ENCODE measurements at places on chromosomes 1 and 21. TPM values are rescaled to one million over a fixed set of nuclear protein-coding genes. Genes with fewer than 3 reads are reported as not detected.

CEP104 gene
- total RNA-seq = 21.4 TPM

TFB2M gene
- total RNA-seq = 18.9 TPM

PTCH2 gene
- 0.18 TPM for total RNA-seq

POLR3C gene
- total RNA-seq = 25.0 TPM

ADGRB2 gene
- total RNA-seq = 1.7 TPM

ELAPOR1 gene
- not detected for total RNA-seq

DNA sequence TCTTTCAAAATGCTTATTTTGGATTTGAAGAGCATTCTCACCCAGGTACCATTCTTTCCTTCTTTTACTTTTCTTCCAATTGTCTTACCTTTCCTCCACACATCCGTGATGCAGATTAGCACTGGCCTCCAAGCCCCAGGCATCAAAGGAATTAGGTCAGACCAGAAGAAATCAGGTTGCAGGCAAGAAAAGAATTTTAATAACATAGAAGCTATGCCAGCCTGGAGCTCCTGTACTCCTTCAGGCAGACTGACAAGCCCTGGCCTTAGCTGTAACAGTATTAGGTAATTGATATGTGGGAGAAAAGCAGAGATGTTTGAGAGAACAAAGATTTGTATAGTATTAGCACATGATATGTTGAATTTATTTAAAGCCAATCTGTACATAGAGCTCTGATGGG, 390.4 kb upstream of the ADGRL2 start:
- no peak overlapping the region for H3K4me3 ChIP-seq
- no peaks in the 10 kb centered on the region for H3K27me3 ChIP-seq
- no peak overlapping the region for H3K27ac ChIP-seq
- no peak for DNase-seq
- peaks cover 4% of the 10 kb centered on the region for H3K4me1 ChIP-seq

- H3K36me3 ChIP-seq = no peaks in the 10 kb centered on the region
- no peaks in the 10 kb centered on the region for H3K4me1 ChIP-seq
- H3K27me3 ChIP-seq = no peaks in the 10 kb centered on the region
- H3K27ac ChIP-seq = no peak overlapping the region
- no peak overlapping the region for H3K4me3 ChIP-seq
Measured at GRCh38 chr1:157249326-157249725, 111.1 kb upstream of the ETV3 start.

- no peak overlapping the region for H3K4me3 ChIP-seq
- H3K36me3 ChIP-seq = no peaks in the 10 kb centered on the region
- peaks cover 9% of the 10 kb centered on the region for H3K27me3 ChIP-seq
- no peak for DNase-seq
- no peaks in the 10 kb centered on the region for H3K4me1 ChIP-seq
Measured at GRCh38 chr1:46455951-46456350, 33.7 kb upstream of the DMBX1 start.

DNA sequence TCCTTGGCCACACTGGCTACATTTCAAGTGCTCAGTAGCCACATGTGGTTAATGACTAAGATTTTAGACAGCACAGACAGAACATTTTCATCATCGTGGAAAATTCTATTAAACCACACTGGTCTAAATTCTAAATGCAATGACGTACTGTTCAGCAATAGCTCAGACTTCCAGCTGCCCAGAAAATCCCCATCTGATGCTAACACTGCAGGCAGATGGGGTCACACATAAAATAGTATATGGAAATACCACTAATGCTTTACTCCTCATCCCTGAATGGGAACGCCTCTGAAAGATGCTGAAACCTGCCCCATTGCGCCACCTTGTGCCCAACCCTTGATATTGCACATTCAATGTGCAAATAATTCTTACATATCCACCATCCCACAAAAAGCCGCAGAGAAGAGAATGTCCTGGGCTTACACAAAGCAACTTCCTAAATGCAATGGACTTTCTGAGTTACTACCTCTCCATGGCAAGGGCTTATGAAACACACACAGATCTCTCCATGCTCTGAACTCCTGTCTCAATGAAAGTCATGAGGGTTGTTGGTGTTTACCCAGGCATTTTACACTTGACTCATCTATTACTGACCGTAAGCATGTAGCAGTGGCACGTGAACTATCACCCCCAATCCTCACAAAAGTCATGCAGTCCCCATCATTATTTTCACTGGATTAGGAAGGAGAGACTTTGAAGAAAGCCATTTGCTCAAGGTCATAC, 20.3 kb upstream of the SLC5A9 start:
- H3K27me3 ChIP-seq = no peaks in the 10 kb centered on the region
- no peaks in the 10 kb centered on the region for H3K36me3 ChIP-seq
- H3K4me1 ChIP-seq = no peaks in the 10 kb centered on the region
- peak; percentile 11 for DNase-seq
- no peak overlapping the region for H3K4me3 ChIP-seq

GRCh38 chr1:231040019-231040799, at the start of gene FAM89A:
Gene FAM89A, minus strand, starts transcription at chr1:231040254. Its CDS starts 43 bp downstream, at chr1:231040211.
- no peaks in the 10 kb centered on the region for H3K36me3 ChIP-seq
- peak within 1 kb of the TSS; percentile 69 for H3K27ac ChIP-seq
- peaks cover 12% of the 10 kb centered on the region for H3K27me3 ChIP-seq
- DNase-seq = no peak
- H3K4me1 ChIP-seq = peaks cover 8% of the 10 kb centered on the region
- H3K4me3 ChIP-seq = peak within 1 kb of the TSS; percentile 53

DNA sequence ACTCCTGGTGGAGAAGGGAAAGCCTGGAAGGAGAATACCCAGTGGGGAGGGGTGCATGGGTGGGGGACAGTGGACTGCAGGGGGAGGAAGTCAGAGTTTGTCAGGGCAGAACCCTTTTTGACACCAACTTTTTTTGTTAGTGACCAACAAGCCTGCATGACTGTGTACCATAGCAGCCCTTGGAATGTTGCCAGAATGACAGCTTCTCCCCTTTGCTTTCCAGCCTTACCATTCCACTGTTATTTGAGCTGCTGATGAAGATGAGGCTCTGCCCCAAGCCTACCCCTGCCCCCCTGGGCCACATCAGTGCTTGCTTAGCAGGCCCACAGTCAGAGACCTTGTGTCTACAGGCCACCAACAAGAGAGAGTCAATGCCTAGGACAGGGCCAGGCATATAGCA, 341.2 kb downstream of the HHAT start:
- no peak overlapping the region for H3K27ac ChIP-seq
- no peaks in the 10 kb centered on the region for H3K36me3 ChIP-seq
- no peak for DNase-seq
- no peak overlapping the region for H3K4me3 ChIP-seq
- no peaks in the 10 kb centered on the region for H3K4me1 ChIP-seq

DNA sequence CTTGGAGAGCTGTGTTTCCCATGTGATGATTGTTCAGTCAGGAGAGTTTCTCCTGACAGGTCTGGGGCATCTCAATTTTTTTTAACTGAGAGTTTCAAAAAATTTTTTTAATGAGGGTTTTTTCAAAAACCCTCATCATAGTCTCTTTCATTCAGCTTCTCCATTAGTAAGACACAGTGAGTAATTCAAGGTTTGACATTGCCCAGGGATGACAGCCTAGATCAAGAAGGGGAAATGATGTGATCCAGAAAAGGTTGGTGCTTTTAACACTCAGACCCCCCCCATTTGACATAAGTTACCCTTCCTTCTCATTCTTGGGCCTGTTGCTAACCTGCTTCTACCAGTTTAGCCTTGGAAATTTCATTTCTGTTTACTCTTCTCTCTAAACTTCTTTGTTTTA, 189.4 kb upstream of the HOOK1 start:
- no peaks in the 10 kb centered on the region for H3K27me3 ChIP-seq
- no peaks in the 10 kb centered on the region for H3K36me3 ChIP-seq
- no peak for DNase-seq
- no peak overlapping the region for H3K27ac ChIP-seq

GRCh38 chr1:93440706-93441105, 7.2 kb upstream of the FNBP1L start:
- no peaks in the 10 kb centered on the region for H3K36me3 ChIP-seq
- H3K27me3 ChIP-seq = no peaks in the 10 kb centered on the region
- no peaks in the 10 kb centered on the region for H3K4me1 ChIP-seq
- H3K27ac ChIP-seq = no peak overlapping the region

- H3K4me1 ChIP-seq = no peaks in the 10 kb centered on the region
- H3K27ac ChIP-seq = no peak overlapping the region
- no peak overlapping the region for H3K4me3 ChIP-seq
- H3K27me3 ChIP-seq = no peaks in the 10 kb centered on the region
Measured at GRCh38 chr1:180898441-180899219, 14.1 kb upstream of the KIAA1614 start.

GRCh38 chr1:212613440-212614335, 5.1 kb downstream of the ATF3 start:
- H3K4me1 ChIP-seq = no peaks in the 10 kb centered on the region
- no peak overlapping the region for H3K27ac ChIP-seq
- peaks cover 41% of the 10 kb centered on the region for H3K36me3 ChIP-seq
- no peak for DNase-seq
- H3K4me3 ChIP-seq = no peak overlapping the region
- H3K27me3 ChIP-seq = no peaks in the 10 kb centered on the region

DNA sequence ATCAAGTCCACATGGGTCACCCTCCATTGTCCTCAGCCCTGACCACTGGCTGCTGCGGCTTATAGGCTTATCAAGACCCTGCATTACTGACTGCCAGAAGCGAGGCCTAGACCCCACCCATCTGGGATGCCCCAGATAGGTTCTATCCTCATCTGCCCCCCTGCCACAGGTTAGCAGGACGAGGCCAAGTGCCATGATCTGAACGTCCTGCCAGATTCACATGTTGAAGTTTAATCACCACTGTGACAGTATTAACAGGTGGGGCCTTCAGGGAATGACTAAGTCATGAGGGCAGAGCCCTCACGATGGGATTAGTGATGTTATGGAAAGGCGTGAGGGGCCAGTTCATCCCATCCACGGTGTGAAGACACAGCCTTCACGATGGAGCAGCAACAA, 6.2 kb upstream of the CPLANE2 start:
- H3K27ac ChIP-seq = no peak overlapping the region
- H3K4me3 ChIP-seq = no peak overlapping the region
- peaks cover 9% of the 10 kb centered on the region for H3K36me3 ChIP-seq
- no peak for DNase-seq
- H3K4me1 ChIP-seq = peaks cover 18% of the 10 kb centered on the region

- no peaks in the 10 kb centered on the region for H3K4me1 ChIP-seq
- no peak overlapping the region for H3K27ac ChIP-seq
- H3K27me3 ChIP-seq = no peaks in the 10 kb centered on the region
Measured at GRCh38 chr1:177909416-177909815, 60.4 kb downstream of the SEC16B start.

DNA sequence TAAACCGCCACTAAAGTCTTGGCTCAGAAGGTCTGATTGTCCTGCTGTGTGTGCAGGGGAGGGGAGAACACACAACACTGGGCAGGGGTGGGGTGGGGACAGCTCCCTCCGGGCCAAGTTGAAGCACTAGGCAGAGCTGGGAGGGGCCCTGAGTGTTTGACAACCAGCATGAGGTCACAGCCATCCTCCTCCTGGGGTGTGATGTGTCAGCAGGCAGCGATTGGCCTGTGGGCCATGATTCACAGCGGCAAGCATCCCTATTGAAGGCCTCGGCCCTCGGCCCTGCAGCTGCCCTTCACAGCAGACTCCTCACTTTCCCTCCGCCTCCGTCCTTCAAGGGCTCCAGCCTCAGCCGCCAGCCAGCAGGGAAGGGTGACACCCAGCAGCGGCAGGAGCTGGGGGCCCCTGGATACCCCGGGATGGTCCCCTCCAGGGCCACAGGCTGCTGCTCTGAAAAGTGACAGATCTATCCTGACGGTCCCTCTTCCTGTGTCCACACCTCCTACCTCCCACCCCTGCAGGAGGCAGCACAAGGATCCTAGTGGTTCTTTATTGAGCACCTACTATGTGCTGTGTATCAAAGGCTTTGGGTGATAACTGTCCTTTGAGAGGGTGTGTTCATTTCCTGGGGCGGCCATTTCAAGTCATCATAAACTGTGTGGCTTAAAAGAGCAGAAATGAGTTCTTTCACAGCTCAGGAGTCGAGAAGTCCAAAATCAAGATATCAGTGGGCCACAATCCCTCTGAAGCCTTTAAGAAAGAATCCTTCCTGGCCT, 66.0 kb upstream of the SLC25A33 start:
- peak; percentile 81 for DNase-seq
- no peak overlapping the region for H3K4me3 ChIP-seq
- H3K27ac ChIP-seq = peak overlapping the region; percentile 47
- H3K4me1 ChIP-seq = no peaks in the 10 kb centered on the region

All from gastrocnemius medialis (tissue), 4 donors.